ENCODE measurements at places on chromosomes 1 and 21.

GRCh38 chr1:21097729-21098128 lies 79.0 kb downstream of the EIF4G3 start:
- no peak for DNase-seq

DNA sequence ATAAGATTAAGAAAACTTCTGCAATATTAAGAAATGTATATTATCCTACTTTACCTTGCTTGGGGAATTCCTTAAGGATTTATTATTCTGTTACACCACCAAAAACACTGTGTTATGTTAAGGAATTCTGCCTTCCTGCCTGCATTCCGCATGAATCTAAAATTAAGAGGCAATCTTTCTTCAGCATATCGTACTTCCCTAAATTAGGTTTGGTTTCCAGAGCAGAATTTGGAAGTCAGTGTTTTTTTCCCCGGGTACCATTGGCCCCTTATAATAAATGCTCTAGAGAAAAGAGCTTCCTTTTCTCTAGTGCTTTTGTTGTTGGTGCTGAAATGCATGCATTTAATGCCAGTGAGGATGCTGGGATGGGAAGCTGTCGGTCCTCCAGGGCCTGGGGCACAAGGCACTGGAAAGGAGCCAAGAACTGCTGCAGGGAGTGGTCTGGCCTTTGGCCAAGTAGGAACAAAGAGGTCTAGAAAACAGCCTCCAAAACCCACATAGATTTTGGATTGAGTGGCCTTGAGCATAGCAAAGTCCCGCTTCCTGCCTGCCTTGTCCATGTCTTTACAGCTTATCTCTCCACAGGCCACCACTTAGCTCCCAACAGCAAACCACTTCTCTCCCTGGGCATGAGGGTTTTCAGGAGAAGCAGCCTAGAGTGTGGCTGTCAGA lies 69.9 kb downstream of the RRAGC start:
- no peak for DNase-seq

GRCh38 chr1:92934395-92935378 lies 26.6 kb downstream of the DIPK1A start:
- no peak for DNase-seq

DNA sequence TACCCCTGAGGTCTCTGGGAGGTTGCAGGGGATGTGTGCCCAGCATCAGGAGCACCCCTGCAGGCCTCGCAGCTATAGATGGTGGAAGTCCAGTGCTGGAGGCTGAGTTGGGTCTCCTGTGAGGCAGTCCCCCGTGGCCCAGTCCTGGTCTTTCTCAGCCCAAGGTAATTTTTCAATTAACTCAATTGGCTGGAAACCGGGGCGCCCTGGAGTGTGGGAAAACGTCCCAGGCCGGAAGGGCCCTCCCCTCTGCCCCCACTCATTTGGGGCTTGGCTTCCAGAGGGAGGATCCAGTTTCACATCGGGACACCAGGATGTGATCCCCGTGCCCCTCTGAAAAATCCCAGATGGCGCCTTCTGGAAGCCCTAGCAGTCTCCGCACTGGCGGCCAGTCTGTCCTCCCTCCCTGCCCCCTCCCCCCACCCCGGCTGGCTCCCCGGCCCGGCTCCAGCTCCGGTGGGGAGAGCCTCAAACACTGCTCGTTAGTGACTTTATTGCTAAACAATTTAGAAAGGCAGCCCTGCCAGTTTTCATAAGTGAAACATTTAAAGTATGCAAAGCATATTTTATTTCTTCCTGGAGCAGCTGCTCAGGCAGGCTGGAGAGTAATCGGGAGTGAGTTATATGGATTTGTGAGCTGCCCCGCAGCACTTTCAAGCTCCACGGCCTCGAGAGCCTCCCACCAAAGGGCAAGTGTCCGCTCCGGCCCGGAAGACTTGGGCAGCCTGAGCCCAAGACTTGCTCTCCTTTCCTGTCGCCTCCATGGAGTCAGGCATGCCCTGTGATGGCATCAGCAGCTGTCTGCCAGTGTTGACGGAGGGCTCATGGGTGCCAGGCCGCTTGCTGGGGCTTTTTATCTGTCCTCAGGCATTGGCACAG lies 208.2 kb upstream of the TMEM51 start:
- DNase-seq: no peak

DNA sequence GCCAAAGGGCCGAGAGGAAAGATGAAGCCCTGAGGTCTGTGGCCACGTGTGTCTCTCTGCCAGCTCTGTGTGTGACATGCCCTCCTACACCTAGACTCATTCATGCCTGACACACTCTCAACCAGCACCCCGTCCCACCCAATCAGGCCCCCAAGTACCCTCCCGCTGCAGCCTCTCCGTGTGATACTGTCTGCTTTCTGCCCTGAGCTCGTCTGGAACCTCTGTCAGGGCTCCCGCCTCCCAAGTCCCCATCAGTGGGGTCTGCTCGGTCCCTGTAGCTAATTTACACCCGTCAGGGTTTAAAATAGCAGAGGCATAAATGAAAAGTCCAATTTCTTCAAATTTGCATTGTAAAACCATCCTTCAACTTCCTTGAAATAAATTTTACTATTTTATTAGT lies 20.7 kb downstream of the CASZ1 start:
- DNase-seq: no peak

DNA sequence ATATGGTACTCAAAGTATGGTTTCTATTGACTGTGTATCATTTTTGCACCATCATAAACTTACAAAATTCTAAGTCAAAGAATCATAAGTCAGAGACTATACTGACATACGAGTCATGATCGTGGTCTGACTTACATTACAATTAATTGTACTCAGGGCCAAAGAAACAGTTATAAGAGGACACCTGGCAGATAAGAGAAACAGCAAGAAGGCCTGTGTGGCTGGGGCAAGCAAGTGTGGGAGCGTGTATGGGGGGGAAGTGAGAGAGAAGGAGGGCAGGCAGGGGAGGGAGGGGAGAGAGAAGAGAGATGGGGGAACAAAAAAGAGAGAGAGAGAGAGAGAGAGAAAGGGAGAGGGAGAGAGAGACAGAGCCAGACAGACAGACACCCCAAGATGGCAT lies 70.9 kb downstream of the RERE start:
- DNase-seq: peak; percentile 21

DNA sequence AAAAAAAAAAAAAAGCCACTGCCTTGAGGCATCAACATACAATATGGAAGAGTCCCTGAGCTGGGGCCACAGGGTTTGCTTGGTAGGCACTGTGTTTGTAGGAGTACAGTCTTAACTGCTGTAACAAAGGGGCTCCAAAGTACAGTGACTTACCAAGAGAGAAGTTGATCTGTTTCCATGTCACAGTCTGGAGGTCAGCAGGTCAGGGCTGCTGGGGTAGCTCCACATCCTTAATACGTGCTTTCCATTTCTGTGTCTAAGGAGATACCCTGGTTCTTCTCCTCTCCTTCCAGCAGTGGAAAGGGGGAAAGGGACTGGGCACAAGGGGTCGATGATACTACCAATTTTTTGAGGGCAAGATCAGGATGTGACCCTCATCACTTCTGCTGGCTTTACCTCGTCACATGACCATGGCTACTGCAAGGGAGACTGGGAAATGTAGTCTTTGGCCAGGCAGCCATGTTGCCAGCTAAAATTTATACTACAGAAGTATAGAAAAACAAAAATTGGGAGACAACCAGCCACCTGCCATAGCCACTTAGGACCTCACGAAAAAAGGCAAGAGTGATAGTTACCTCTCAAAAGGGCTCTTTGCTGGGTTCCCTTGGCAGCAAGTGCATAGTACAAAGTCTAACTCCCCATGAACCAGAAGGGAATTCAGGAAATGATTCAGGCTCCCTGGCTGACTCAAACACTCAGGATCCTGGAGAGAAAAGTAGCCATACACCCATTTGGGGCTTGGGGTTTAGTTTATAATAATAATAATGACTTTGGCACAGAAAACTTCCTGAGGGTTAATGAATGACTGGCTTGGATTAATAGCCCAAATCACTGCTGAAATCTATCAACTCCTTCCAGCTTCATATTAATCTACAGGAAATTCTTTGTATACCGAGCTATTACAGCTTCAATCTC lies 52.7 kb upstream of the ATP5PO start:
- peak; percentile 82 for DNase-seq

- peak; percentile 11 for DNase-seq
These were observed 876 bp downstream of the RAB29 start for GRCh38 chr1:205774198-205775014.

DNA sequence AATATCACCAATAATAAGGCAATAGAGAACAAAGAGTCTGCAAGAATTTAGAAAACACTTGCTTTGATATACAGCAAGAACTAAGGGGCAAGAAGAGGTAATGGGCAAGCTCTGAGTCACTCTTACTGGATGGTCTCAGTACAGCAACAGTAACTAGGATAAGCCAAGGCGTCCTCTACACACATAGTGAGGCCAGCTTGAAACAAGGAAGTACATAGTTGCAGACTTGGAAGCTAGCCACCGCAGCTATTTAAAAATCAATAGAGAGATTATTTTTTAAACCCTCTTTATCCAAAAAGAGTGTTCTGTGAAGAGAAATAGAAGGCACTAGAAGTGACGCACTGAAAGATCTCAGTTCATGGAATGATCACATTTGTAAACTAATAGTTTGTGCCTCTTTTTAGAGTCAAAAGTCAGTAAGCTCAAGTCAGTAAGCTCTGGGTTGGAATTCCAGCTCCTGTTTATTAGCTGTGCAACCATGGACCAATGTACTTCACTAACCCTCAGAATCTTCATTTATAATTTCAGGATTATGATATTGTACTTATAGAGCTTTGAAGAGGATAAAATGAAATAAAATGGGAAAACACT lies 118.6 kb downstream of the AKT3 start:
- DNase-seq: no peak

GRCh38 chr1:20709868-20710267 lies 7.9 kb downstream of the KIF17 start:
- no peak for DNase-seq

- DNase-seq: no peak
These were observed 36.9 kb upstream of the C1orf105 start for GRCh38 chr1:172383536-172383935.

- peak; percentile 24 for DNase-seq
These were observed 953 bp downstream of the PTPRU start for GRCh38 chr1:29237129-29237821.

GRCh38 chr1:179310721-179311120 lies 17.1 kb downstream of the SOAT1 start:
- DNase-seq: peak; percentile 94

- peak; percentile 45 for DNase-seq
These were observed 637 bp downstream of the LYPLA2 start for GRCh38 chr1:23791516-23792047.

DNA sequence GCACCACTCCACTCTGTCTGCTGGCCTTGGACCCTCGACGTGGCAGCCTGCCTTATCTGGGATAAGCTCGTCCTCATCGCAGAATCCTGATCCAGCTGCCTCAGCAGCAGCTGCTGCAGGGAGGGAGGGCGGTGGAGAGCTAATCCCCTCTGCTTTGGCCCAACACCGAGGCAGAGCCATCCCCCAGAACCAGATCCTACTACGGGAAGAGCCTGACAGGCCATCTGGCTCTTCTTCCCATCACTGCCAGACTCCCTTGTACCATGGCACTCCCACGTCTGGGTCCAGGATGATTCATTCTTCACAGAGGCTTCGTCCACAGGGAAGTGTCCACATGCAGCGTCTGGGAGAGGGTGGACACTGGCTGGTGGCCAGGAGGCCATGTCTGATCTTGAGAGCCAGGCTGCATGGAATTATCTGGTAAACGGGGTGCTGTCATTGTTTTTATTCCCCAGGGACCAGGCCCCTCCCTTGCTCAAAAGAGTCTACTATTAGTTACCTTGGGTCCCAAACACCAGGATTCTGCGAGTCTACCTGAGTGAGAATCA lies 14.6 kb upstream of the PKP1 start:
- DNase-seq: no peak

DNA sequence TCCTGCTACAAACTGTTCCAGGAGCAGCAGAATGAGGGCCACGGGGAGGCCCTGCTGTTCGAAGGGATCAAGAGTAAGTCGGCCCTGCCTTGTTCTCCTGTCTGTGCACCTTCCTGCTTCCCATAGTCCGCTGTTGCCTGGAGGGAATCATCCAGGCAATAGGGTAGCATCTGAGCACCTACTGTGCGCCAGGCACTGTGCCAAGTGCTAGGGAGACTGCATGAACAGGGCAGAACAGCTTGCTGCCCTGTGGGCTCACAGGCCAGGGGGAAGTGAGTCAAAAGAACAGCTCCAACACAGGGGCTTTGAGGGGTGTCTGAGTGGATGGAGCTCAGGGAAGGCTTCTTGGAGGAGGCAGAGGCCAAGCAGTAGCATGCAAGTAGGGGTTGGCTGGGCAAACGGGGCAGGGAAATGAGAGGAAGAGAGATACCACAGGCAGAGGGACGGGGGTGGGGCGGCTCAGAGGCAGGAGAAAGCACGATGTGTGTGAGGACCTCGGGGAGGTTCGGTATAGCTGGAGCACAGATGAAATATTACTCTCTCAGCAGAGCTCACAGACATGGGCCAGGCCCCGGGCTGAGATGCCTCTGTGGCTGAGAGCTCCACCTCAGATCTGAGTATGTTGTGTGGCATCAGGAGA lies 15.5 kb upstream of the PADI6 start:
- DNase-seq: no peak

GRCh38 chr1:109197158-109198042 lies 16.3 kb upstream of the SARS1 start:
- peak; percentile 94 for DNase-seq

GRCh38 chr1:234584420-234584805 lies 25.6 kb downstream of the IRF2BP2 start:
- DNase-seq: no peak

GRCh38 chr1:201381130-201381529 lies 3.6 kb upstream of the TNNT2 start:
- no peak for DNase-seq

GRCh38 chr1:221517961-221518360 lies 223.9 kb downstream of the DUSP10 start:
- no peak for DNase-seq

- no peak for DNase-seq
These were observed 2.6 kb downstream of the TMEM51 start for GRCh38 chr1:15155888-15156741.

GRCh38 chr1:40853113-40853884 lies 8.9 kb downstream of the CITED4 start:
- DNase-seq: no peak

DNA sequence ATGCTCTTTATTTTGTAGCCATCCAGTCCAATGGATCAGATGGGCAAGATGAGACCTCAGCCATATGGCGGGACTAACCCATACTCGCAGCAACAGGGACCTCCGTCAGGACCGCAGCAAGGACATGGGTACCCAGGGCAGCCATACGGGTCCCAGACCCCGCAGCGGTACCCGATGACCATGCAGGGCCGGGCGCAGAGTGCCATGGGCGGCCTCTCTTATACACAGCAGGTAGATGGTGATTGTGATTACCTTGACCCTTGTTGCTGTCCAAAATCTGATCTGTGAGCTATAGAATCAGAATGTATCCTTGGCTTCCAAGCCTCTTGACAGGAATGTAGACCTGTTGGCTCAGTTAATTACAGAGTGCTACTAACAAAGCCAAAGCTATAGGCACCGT lies 33.8 kb downstream of the ARID1A start:
- no peak for DNase-seq

All from RKO (cell line).